ENCODE measurements at places on chromosomes 11 and 22.

GRCh38 chr11:58807343-58807742 is 37.2 kb downstream of the GLYATL2 start:
- DNase-seq: no peak

DNA sequence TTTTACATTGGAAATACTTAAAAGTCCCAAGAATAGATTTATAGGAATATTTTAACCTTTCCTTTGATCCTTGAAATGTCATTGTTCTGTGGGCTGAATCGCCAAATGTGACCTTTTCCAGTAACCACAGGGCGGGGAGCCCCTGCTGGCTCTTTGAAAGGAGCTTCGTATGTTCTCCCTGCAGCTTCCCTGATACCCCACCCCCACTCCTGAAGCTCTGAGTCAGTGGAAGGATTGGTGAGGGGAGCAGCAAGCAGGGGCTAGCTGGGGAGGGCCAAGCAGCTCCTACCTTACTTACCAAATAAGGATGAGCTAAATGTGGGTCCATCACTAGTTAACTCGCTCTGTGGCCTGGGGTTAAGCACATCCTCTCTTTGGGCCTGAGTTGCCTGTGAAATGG is 87.7 kb downstream of the CHST1 start:
- no peak for DNase-seq

GRCh38 chr22:30273711-30274436 is 7.2 kb upstream of the OSM start:
- no peak for DNase-seq

- DNase-seq: no peak
These were observed 7.9 kb upstream of the ALKBH8 start for GRCh38 chr11:107573438-107573837.

DNA sequence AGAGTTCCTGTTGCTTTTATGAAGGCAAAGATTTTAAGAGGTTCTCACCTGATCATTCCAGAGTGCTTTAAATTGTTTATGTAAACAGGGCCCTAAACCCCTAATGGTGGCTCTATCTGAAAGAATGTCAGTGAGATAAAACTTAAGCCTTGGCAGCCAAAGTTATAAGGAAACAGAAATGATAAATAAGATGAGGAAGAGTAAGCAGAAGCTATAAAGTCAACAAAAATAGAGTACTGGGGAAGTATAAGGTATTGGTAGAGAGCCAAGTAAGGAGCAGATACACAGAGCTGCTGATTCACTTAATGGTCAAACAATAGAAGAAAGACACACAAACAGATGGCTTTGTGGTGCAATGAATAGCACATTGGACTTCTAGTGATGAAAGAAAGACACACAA is 37.9 kb downstream of the TMPRSS5 start:
- no peak for DNase-seq

GRCh38 chr11:95229993-95230809 is 801 bp downstream of the SESN3 start:
- DNase-seq: no peak

GRCh38 chr22:29720811-29721323 is 1.1 kb downstream of the CABP7 start:
- DNase-seq: no peak

DNA sequence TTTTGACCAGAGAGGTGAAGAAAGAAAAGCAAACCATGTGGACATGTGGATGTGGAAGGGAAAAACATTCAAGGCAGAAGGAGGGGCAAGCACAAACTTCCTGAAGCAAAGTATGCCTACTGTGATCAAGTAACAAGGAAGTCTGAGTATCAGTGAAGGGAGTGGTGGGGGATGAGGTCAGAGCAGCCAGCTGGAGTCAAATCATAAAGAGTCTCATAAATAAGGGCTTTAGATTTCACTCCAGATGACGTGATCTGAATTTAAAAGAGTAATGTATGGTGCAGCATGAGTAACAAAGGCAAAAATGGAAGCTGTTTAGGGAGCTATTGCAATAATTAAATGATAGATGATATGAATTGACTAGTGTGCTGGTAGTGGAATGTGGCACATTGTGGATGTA is 665.4 kb upstream of the CCDC90B start:
- no peak for DNase-seq

Measured in GM19239 (cell line).